Cerebellar cortex (tissue), 1 donor: ENCODE measurements at places on chromosomes 4 and X.

DNA sequence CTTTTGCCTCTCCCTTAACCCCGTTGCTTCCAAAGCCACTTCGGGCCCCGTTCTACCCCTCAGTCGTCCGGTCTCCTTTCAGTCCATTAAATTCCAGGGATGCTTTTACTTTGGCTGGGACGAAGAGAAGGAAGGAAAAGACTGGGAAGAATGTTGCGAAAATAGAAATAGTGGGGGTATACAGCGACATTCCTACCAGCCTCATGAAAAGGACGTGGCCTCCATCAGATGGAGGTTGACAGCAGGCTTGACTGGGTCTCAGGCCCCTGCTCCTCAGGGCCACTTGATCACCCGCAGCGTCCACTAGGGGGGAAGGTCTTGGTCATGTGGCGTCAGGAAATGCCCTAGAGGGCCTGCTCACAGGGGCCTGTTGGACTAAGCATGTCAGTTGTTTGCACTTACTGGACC, 657 bp upstream of the ANKRD50 start:
- peak; percentile 80 for DNase-seq

DNA sequence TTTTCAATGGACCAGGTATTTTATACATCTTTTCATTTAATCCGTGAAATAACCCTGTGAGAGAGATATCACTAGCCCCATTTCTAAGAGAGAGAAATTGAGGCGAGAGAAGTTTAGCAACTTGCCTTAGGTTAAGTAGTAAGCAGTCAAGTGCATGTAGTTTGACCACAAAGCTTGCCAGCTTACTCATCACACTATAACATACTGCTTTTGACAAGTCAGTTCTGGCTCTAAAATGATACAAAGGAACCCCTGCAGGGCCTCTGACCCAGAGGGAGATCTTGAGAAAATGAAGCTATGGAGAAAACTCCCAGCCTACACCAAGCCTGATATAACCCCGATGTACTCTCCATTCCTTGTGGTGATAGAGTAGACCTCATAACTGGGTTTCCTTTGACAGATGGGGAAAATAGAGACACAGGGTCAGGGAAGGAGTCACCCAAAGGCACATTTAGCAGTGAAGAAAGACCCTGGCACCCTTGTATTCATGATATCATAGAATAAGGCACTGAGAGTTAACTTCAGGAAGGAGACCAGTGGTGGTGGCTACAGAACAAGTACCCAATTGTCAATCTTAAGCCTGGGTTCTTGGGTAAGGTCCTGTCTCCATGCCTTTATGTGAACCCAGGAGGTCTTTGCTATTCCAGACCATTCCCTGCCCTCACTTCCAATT, 60.2 kb upstream of the MSN start:
- DNase-seq, result no peak

- DNase-seq, result no peak
Observed at GRCh38 chrX:55213381-55213780, 6.8 kb upstream of the PAGE5 start.

GRCh38 chr4:14513471-14513870, 488.8 kb upstream of the CPEB2 start:
- no peak for DNase-seq

- DNase-seq, result no peak
Observed at GRCh38 chr4:76536373-76536689, 101.3 kb downstream of the SHROOM3 start.
